ENCODE measurements at places on chromosomes 16 and 17.

DNA sequence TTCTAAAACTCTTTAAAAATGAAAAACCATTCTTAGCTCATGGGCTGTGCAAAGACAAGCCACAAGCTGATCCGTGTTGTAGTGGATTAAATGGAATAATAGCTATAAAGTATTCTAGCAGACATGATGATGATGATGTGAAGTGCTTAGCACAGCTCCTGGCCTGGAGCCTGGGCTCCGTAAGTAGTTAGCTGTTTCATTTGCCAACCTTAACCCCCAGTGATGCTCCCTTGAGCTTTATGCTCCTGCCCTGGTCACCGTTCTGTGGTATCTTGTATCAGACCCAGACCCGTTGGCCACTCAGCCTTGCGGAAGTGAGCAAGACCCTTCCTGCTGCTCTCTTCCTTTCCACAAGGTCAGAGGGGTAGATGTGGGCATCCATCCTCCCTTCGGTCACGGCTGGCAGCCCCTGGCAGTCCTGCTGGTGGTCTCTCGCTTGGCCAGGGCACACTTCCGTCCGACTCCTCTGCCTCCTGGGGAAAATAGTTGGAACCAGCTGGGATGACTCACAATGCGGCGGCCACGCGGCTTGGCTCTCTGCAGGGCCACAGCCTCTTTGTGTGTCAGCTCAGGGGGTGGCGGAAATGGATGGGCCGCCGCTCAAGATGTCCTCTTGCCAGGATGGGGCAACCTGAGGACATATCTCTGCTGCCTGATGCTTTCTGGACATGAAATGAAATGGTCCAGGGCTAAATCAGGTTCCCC, 79.1 kb downstream of the GPR139 start:
- no peak for DNase-seq

DNA sequence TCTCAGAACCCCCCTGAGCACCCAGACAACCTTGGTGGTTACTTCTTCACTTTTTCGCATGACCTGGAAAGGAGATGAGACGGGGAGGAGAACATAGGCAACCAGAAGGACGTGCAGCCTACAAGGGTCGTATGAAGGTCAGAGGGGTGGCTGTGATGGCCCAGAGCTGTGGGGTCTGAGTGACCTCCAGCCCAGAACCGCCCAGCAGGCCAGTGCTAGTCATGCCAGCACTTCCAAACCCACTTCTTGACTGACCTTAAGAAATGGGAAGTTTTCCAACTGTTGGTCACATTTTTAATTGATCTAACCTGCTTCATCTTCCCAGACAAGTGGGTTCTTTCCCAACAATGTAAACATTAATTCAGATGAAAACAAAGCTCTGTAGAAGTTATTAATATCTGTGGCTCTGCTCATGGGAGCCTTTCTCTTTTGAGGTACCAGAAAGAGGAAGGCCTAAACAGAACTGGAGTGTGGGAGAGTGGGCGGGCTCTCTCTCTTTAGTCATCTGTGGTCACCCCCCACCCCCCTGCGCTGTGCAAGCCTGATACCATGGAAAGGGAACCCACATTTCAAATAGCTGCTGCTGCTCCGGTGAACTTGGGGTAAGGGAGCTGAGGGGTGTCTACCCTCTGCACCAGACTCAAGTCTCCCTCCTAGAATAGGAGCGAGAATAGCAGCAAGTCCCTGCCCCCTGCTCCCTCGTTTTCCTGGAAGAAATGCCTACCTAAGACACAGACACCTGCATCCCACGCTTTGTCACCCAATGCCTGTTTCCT, 101.6 kb downstream of the RAB11FIP4 start:
- DNase-seq, result no peak

DNA sequence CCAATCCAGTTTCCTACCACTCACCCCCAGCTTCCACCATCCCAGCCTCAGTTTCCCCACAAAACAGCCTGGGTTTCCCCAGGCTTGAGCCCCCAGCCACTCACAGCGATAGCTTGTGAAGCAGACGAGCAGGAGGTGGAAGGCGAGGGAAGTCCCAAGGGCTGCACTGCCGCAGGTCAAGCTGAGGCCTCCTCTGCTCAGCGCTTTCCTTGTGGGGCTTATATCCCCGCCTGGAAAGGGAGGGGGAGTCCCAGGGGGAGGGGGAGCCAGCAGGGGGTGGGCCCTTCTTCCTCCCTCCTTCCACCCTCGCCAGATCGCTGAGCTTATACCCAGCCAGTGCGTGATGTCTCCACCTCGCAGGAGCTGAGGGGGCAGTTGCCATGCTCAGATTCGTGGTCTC, at the start of gene PYY:
PYY (minus strand) TSS at position 195 of the 400 bp plus-strand sequence. CDS start 457 bp downstream, outside the sequence.
- no peak for DNase-seq

DNA sequence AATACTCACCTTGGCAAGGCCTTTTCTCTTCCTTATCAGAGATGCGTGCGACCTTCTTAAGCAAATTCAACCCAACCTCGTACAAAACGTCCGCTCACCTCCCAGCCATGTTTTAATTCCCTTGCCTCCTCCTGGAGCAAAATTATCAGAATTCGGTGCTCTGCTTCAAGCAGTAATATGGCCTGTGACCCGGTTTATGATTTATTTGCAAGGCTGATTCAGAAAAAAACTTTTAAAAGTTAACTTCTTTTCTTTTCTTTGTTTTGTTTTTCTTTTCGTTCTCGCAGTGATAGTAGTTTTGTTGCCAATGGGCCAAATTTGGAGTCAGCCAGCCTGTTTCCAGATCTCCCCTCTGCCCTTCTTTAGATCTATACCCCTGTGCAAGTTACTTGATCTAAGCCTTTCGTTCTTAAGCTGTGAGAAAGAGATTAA, at the start of gene PHLPP2:
PHLPP2 (minus strand) TSS at position 382 of the 432 bp plus-strand sequence. CDS start 9,906 bp downstream, outside the sequence.
- no peak for DNase-seq

All from thoracic aorta (tissue), 2 donors.